Liver (tissue), 10 donors: ENCODE measurements at places on chromosomes 5 and 9. TPM values are rescaled to one million over a fixed set of nuclear protein-coding genes. Genes with fewer than 3 reads are reported as not detected.
A peak's percentile ranks its signal among the peaks of the same experiment; 100 is the strongest.

DNA sequence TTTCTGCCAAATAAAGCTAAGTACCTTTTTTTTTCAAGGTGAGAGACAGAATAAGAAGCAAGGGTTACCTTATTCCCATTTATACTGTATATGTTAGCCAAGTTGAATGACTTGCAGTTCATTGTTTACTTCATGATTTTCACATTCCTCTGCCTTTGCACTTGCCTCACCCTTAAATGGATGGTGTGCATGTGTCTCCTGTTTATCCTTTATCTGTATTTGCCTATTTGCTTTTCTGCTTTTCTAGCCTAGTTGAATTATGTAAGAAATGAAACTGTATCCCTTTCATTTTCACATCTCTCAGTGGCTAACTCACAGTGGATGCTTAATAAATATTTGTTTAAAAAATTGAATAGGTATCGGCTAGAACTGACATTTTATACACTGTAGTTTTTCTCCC is 200.8 kb upstream of the ST8SIA4 start:
- DNase-seq: no peak
- H3K27ac ChIP-seq: no peak overlapping the region
- no peak overlapping the region for H3K4me3 ChIP-seq
- H3K4me1 ChIP-seq: no peaks in the 10 kb centered on the region

DNA sequence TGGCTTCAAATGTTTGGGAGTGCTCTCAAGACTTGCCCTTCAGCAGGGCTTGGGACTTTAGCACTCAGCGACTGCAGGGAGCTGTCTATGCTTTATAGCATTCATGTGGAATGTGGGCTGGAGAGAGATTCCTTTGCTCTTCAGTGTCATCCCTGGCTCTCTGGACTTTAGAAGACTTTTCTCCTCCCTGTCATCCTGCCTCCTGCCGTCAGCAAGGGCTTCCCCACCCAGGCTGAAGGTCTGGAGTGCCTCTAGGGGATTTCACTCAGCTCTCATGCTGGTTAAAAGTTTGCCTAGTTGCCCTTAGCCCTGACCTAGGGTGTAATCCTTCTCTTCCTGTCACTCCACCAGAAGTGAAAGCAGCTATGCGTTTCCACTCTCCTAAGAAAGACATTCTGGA is 210.9 kb downstream of the FRMD3 start:
- H3K4me1 ChIP-seq: no peaks in the 10 kb centered on the region
- no peaks in the 10 kb centered on the region for H3K36me3 ChIP-seq
- H3K27me3 ChIP-seq: no peaks in the 10 kb centered on the region
- no peak overlapping the region for H3K27ac ChIP-seq
- no peak for DNase-seq
- no peak overlapping the region for H3K4me3 ChIP-seq

DNA sequence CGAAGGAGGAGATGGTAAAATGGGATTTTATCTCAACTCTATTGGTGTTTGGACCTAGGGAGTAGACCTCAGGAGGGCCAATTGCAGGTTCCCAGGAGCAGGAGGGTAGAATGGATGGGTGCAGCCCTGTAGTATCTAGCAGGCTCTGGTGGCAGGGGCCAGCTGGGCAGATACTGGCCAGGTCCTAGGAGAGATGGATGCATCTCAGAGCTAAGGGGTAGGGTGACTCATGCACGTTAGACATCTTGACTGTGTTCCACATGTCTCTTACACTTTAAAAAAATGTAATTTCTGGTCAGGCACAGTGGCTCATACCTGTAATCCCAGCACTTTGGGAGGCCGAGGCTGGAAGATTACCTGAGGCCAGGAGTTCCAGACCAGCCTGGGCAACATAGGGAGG is 22.4 kb downstream of the PSD2 start:
- H3K27ac ChIP-seq: no peak overlapping the region
- DNase-seq: no peak
- no peaks in the 10 kb centered on the region for H3K27me3 ChIP-seq
- no peaks in the 10 kb centered on the region for H3K4me1 ChIP-seq

DNA sequence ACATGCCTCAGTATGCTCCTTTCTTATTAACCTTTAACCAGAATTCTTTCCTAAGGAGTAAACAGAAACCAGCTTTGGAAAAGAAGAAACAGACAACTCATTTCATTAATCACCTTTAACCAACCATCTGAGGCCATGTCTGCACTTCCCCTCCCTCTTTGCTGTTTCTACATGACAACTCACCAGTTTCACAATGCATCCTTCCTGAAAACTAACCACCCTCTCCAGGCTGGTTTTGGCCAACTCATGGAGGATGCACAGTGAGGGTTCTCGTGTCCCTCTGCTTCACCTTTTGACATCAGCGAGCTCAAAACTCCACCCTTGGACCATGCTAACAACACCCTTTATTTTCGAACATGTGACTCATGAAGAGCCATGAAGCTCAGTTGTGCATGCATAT is 244.1 kb downstream of the ELAVL2 start:
- H3K4me1 ChIP-seq: no peaks in the 10 kb centered on the region
- no peaks in the 10 kb centered on the region for H3K27me3 ChIP-seq
- no peaks in the 10 kb centered on the region for H3K36me3 ChIP-seq
- H3K4me3 ChIP-seq: no peak overlapping the region

- no peak overlapping the region for H3K4me3 ChIP-seq
- H3K36me3 ChIP-seq: no peaks in the 10 kb centered on the region
- H3K27me3 ChIP-seq: no peaks in the 10 kb centered on the region
- DNase-seq: no peak
These were observed 126.6 kb upstream of the BASP1 start for GRCh38 chr5:17090839-17091238.

GRCh38 chr5:42944989-42945388 is 95.1 kb downstream of the ANXA2R start:
- H3K4me3 ChIP-seq: no peak overlapping the region
- H3K36me3 ChIP-seq: no peaks in the 10 kb centered on the region
- no peak for DNase-seq
- H3K27me3 ChIP-seq: no peaks in the 10 kb centered on the region
- H3K4me1 ChIP-seq: no peaks in the 10 kb centered on the region

DNA sequence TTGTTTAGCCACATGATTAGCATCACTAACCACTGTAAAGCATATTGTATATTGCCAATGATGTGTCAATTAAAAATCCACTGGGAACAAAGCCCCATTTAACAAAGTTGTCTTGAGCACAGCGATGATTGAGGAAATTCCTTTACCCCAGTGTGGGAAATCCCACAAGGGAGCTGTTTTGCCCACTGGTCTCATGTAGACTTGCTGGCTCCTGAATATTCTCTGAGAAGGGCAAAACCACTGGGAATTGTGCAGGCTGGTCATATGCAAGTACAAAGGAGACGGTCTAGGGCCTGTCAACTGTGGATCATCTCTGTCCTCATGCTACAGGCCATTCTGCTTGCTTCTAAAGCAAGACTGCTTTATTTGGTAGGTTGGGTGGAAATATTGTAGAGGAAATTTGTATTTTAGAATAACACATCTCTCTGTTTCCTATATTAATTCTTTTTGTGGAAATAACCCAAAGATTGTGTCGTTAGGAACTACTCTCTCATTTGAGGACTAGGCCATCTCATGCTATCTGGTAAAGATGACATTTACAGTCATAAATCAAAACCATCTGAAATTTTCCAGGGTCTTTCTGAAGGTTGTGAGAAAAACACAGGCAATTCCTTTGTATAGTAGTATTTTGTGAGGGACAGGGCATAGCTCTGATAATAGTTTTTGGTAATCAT is 60.2 kb downstream of the PARP8 start:
- H3K36me3 ChIP-seq: no peaks in the 10 kb centered on the region
- no peaks in the 10 kb centered on the region for H3K27me3 ChIP-seq
- no peaks in the 10 kb centered on the region for H3K4me1 ChIP-seq
- DNase-seq: no peak
- no peak overlapping the region for H3K4me3 ChIP-seq
- no peak overlapping the region for H3K27ac ChIP-seq

DNA sequence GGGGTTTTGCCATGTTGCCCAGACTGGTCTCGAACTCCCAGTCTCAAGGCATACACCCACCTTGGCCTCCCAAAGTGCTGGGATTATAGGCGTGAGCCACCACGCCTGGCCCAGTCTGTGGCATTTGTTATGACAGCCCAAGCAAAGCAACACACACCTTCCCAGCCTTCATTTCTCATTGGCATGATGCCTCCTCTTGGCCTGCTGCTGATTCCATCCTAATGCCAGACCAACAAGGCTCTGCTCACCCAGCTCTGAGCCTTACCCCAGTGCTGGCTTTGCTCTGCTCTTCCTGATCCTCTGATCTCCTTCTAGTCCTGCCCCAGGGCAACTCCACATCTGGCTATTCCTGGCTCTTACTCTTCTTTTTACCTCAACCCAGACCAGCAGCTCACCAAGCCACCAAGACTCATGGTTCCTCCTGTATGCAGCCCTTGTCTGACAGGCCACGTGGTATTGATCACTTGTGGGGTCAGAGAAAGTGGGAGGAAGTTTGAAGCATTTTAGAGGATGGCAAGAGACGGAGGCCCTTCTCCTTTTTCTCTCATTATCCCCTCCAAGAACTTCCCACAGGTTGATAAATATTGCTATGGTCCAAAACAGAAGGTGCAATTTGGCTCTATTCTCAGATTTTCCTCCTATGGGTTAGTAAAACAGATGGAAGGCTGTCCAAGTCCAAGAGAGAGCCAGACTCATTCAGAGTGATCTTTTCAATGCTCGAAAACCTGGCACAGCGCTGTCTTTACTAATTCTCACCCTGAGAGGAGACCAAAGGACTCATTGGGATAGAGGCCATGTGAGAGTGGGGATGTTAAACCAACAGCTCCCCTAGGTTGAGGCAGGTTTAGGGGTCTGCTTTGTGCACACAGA is 958 bp downstream of the CD180 start:
- H3K36me3 ChIP-seq: no peaks in the 10 kb centered on the region
- DNase-seq: no peak
- no peak overlapping the region for H3K4me3 ChIP-seq

GRCh38 chr5:6736524-6737042 is 23.4 kb downstream of the TENT4A start:
- no peaks in the 10 kb centered on the region for H3K27me3 ChIP-seq
- H3K27ac ChIP-seq: peak overlapping the region; percentile 67
- DNase-seq: no peak
- H3K4me3 ChIP-seq: no peak overlapping the region

GRCh38 chr9:128253991-128254346 is 21.8 kb downstream of the GOLGA2 start:
- no peak overlapping the region for H3K4me3 ChIP-seq
- H3K27ac ChIP-seq: no peak overlapping the region
- peaks cover 15% of the 10 kb centered on the region for H3K36me3 ChIP-seq
- H3K4me1 ChIP-seq: no peaks in the 10 kb centered on the region
- no peak for DNase-seq

DNA sequence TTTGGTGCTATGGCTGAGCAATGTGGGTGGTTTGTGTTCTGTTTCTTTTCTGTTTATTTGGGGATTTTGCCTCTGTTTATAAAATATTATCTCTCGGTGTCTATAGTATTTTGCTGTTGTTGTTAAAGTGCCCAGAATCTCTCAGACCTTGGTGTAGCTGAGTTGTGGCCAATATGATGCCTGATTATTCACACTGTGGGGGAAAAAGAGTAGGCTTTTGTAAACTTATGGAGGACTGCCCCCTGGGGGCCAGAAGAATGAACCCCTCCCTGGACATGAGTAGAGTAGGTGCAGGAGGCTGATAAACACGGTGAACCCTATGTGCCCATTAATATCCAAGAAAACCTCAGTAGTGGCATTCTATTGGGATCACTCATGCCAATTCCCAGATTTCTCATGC is 49.0 kb upstream of the DPYSL3 start:
- H3K4me3 ChIP-seq: no peak overlapping the region
- H3K27me3 ChIP-seq: no peaks in the 10 kb centered on the region
- no peak overlapping the region for H3K27ac ChIP-seq
- H3K36me3 ChIP-seq: no peaks in the 10 kb centered on the region
- DNase-seq: no peak

GRCh38 chr9:79254900-79255650 is 316.7 kb upstream of the TLE4 start:
- no peak overlapping the region for H3K4me3 ChIP-seq
- no peak for DNase-seq
- peaks cover 1% of the 10 kb centered on the region for H3K27me3 ChIP-seq
- no peaks in the 10 kb centered on the region for H3K36me3 ChIP-seq

Gene MELK
- 1.8 TPM for polyA plus RNA-seq

Gene CDH9
- not detected for polyA plus RNA-seq

Gene LCNL1
- polyA plus RNA-seq: not detected

Gene PCDHB9
- 0.07 TPM for polyA plus RNA-seq

Gene DRD1
- 0.05 TPM for polyA plus RNA-seq
